ENCODE measurements at places on chromosomes 3 and 15.
A peak's percentile ranks its signal among the peaks of the same experiment; 100 is the strongest.

DNA sequence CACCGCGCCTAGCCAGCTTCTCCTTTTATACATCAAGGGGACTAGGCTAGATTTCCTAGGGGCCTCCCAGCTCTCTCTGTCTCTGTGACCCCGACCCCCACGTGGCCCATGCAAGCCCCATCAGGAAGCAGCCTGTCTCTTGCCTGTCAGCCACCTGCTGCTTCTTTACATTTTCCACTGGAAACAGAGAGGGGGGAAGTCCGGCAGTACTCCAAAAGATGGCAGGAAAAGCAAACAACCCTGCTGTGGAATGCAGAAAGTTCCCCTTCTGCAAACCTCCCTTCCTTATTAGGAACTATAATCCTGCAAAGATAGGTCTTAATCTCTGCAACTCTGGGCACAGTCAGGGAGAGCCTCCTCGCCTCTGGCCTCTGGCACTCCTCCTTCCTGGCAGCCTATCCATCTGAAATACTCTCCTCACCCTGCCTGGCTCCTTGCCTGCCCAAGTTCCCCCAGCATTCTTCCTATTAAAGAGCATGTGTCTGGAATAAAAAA lies 47.4 kb upstream of the HACD2 start:
- DNase-seq = no peak

DNA sequence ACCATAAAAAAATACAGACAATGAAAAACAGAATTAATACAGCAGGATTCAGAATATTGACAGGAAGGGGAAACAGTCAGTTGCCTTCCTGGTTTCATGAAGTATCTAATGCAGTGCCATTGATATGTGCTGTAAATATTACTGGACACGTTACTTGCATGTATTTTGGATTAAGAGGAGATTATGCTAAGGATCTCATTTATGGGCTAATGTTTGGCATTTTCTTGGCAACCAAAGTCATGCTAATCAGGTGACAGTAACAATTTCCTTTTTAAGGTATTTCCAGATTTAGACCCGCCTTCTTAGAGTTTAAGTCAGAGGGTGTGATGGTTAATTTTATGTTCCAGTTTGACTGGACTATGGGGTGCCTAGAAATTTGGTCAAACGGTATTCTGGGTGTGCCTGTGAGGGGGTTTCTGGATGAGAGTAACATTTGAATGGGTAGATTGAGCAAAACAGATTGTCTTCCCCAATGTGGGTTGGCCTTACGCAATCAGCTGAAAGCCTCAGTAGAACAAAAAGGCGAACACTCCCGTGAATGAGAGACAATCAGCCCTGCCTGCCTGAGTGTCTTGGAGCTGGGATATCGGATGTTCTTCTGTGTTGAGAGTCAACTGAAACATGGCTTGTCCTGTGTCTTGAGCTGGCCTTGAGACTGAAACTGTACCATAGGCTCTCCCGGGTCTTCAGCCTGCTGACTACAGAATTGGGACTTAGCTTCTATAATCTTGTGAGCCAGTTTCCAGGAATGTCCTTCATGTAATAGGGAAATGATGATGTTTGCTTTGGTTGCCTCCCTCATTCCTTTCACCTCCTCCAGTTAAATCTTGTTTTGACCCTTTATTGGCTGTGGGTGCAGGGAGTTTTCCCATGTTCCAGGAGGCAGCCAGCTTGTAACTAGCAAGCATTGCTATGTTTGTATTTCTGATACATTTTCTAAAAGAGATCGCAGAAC lies 10.5 kb downstream of the SQOR start:
- DNase-seq = peak; percentile 74

DNA sequence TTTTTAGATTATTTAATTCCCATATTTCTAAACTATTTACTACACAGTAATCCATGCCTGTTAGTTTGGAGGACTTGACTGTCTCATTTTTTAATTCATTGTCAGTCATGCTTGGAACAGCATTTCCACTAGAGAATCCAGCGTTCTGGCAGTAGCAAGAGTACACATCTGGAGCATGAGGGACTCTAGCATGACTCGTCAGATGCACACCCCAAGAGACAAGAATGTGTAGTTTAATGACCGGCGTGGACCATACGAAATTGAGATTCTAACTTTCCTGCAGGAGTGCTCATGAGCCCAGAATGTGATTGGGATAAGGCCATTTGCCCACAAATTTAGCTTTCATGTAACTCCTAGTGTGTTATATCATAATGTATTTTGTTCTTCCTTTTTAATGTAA lies 48.9 kb downstream of the ASB7 start:
- DNase-seq = no peak

GRCh38 chr3:114272271-114272670 lies 21.6 kb upstream of the TIGIT start:
- DNase-seq = no peak

DNA sequence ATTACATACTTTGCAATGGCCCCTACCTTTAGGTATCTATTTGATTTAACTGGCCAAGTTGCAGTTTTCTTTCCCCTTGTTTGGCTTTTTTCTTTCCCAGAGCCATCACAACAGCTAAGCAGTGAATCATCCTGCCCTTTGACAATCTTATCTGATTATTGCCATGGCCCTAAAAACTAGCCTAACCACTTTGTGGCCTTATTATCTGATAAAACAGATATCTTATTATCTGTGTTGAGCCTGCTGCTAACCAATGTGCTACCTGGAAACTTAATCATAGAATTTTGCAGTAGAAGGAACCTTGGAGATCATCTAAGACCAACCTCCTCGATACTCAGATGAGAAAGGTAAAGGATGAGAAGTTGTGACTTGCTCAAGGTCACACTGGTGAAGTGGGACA lies 37.1 kb downstream of the EIF4E3 start:
- DNase-seq = peak; percentile 26

DNA sequence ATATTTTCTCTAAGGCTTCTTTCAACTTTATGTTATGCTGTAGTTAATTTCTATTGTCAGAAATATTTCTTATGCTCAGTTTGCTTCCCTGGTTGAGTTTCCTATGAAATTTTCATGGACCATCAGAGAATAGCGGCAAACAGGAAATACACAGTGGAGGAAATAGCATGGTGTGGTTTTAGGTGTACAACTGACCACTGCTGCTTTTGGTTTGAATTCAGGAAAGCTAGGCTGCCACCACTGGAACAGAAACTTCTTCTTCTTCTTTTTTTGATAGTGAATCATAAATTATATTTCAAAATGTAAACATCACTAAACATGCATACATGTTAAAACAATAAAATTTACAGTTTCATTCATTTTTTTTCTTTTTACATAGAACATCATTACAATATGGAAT lies 316.6 kb upstream of the TGFBR2 start:
- no peak for DNase-seq

DNA sequence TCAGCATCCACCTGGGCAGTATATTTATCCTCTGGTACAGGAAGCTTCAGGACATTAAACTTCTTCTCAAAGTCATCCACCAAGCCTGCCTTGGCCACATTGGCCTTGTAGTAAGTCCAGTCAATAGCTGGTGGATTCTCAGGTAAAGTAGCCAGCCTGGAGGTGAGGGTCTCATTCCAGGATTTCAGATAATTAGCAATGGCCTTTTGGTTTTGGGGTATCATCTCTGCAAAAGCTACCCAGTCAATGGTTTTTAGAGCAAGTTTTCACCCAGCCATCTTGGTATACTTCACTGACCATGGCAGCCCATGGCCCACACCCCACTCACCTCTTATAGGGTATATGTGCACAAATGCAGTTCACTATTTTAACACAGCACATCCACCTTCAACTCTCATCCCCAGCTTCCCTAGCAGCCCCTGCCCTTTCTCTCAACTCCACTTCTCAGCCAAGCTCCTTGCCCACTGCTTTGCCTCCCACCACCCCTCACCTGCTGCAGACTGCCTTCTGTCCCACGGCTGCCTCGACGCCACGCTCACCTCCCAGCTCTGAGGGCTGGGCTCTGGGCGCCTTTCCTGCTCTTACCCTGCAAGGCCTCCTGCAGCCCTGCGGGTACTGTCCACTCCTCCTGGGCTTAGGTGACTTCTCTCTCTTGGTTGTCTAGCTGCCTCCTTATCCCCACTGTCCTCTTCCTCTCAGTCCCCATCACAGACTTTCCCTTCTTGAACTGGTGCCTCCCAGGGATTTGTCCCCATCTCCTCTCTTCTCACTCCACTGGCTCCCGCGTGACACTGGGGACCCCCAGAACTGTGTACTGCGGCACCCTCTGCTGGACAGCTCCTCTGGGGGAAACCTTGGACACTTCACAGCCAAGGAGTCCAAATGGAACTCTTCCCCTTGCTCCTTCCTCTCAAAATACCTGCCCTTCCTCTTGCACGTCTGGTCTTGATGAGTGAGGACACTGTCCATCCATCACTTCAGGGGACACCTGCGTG lies 1.7 kb upstream of the TGM5 start:
- peak; percentile 19 for DNase-seq

- DNase-seq = no peak
Observed at GRCh38 chr15:81914734-81915256, 131.0 kb downstream of the MEX3B start.

DNA sequence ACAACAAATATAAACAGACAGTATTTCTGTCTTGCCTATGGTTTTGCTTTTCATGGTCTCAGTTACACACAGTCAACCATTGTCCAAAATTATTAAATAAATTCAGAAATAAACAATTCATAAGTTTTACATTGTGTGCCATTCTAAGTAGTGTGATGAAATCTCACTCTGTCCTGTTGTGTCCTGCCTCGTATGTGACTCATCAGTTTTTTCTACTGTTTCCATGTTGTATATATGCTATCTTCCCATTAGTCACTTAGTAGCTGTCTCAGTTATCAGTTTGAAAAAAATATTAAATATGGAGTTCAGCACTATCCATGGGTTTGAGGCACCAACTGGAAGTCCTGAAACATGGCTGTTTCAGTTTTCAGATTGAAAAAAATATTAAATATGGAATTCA lies 282.4 kb upstream of the GRM7 start:
- DNase-seq = no peak

- no peak for DNase-seq
Observed at GRCh38 chr3:179074656-179075055, 3.0 kb upstream of the ZMAT3 start.

- no peak for DNase-seq
Observed at GRCh38 chr15:78389322-78389721, 48.7 kb upstream of the IREB2 start.

- DNase-seq = no peak
Observed at GRCh38 chr3:139759470-139759869, 81.7 kb upstream of the NMNAT3 start.

DNA sequence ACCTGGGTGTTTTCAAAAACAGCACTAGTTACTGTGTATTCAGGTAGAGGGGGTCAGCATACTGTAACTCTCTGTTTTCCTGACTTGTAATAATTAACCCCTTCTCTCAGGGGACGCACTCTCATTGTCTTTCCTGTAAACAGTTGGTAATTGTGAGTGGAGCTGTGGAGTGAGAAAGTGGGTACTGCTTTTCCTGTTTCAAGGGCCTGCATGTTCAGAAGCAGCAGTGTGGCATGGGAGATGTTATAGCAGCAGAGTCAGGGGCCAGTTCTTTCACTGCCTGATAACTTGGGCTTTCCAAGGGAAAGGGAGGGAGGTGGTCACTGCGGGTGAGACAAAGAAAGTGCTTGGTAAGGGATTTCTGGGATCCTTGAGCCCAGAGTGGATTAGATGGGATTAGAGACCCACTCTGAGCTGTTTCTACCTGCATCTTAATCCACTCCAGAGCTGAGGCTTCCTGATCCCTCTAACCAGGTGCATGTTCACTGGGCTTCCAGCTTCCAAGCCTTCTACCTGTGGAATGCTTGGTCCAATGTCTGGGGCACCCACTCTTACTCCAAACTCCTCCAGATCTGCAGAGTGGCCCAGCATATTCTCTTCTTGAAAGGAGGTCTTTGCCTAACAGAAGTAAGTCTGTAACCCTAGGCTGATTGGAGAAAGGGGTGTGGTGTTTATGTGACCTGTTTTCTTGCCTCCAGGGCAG lies 105.2 kb downstream of the RPLP1 start:
- DNase-seq = no peak

DNA sequence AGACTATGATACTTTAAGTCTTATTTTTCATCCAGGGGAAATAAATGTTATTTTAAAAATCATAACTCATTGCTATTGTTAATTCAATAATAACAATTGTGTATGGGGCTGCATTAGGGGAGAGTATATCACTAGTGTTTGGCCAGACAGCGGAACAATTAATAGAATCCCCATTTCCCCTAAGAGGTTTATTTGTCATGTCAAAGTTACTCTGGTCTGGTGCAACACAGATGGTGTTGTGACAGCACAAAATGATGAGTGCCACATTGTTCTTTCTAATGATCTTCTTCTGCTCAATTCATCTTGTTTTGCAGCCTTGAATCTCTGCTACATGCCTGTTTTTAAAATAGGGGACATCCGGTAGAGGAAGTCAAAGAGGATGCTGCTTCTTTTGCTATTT lies 351.6 kb downstream of the NSUN3 start:
- DNase-seq = no peak

GRCh38 chr3:161586556-161587235 lies 90.1 kb downstream of the OTOL1 start:
- no peak for DNase-seq

- DNase-seq = no peak
Observed at GRCh38 chr3:154943981-154944380, 136.1 kb upstream of the MME start.

- no peak for DNase-seq
Observed at GRCh38 chr15:77630956-77631744, 1.6 kb downstream of the LINGO1 start.

DNA sequence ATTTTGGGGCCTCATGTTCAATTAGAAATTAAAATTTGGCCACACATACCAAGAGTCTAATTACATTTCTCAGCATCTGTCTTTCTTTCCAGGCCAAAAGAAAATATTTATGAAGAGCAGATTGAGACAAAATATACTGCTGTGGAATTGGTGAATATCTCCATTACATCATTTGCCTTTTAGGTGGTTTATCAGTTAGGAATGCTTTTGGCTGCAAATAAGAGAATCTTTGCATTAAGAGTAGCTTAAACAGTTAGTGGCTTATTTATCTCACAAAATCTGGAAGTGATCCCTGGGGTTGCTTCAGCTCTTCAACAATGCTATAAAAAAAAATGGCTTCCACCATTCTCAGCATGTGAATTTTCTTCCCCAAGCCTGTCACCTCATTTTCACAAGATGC lies 308.7 kb downstream of the MAGI1 start:
- DNase-seq = no peak

DNA sequence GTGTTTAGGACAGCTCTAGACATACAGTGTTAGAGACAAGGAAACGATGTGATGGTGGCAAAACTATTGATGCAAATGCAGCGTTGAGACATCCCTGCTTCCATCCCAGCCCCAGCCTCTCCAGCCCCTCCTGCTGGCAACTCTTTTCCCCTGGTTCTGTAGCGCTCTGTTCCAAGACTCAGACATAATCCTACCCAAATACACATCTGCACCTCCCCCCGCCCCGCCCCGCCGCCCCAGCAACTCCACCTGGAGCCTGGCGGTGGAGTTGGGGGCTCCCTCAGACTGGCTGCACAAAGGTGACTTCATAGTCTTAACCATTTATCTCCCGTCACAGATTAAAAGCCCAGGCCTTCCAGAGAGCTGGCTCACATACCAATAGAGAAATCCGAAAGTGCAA lies 7.2 kb upstream of the SEC22A start:
- no peak for DNase-seq

GRCh38 chr3:144866476-144866875 lies 894.9 kb downstream of the DIPK2A start:
- no peak for DNase-seq
